Left cardiac atrium (tissue), 4 donors: ENCODE measurements at places on chromosomes 3 and 15. TPM values are rescaled to one million over a fixed set of nuclear protein-coding genes. Genes with fewer than 3 reads are reported as not detected.

PCOLCE2 gene
- total RNA-seq: 126 TPM

LAMB2 gene
- total RNA-seq: 629 TPM

TM6SF1 gene
- total RNA-seq: 19.0 TPM

PRSS50 gene
- not detected for total RNA-seq

GRCh38 chr3:61283876-61284275 lies 32.6 kb upstream of the FHIT start:
- DNase-seq: no peak

GRCh38 chr15:23647421-23648370 lies at the start of gene MAGEL2:
MAGEL2 (minus strand) TSS chr15:23647867; CDS start chr15:23647742, 125 bp downstream.
- DNase-seq: no peak

DNA sequence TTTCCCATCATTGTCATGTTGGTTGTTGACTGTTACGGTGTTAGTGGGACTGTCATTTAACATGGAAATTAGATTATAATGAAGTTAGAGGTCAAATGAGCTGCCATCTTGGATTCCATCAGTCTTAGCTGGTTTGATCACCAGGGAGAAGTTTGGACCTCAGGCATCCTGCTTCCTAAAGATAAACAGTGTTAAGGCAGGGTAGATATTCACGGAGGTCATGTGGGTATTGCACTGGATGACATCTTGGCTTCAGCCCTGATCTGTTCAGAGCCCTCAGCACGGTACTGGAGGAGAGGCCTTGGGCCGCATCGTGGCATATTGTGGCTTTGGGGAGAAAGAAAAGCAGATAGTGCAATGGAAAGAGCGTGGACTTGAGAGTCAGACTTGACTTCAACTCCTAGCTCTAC lies 11.1 kb upstream of the MUC20 start:
- no peak for DNase-seq

- no peak for DNase-seq
These were observed 443.7 kb downstream of the NR2F2 start for GRCh38 chr15:96774216-96774615.
